ENCODE measurements at places on chromosomes 16 and 17.
A peak's percentile ranks its signal among the peaks of the same experiment; 100 is the strongest.

DNA sequence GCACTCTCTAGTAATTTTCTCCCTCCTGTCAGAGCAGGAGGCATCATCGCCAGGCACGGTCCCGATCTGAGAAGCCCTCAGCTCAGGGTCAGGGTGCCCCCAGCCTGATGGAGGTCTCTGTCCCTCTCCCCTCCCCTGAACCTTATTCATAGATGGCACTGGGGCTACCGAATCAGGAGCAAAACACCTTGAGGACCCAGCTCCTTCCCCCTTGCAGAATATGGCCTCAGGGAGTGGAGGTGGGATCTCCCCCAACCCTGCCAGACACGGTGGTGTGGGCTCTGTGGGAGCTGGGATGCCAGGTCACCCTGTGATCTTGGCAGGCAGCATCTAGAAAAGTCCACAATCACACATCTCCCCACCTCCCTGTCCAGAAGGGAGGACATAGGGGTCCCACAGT is 2.5 kb downstream of the CPNE2 start:
- no peak for DNase-seq

- no peak for DNase-seq
These were observed 13.6 kb upstream of the C1QTNF8 start for GRCh38 chr16:1109648-1110047.

- no peak for DNase-seq
These were observed 52.3 kb downstream of the NT5M start for GRCh38 chr17:17355426-17355825.

DNA sequence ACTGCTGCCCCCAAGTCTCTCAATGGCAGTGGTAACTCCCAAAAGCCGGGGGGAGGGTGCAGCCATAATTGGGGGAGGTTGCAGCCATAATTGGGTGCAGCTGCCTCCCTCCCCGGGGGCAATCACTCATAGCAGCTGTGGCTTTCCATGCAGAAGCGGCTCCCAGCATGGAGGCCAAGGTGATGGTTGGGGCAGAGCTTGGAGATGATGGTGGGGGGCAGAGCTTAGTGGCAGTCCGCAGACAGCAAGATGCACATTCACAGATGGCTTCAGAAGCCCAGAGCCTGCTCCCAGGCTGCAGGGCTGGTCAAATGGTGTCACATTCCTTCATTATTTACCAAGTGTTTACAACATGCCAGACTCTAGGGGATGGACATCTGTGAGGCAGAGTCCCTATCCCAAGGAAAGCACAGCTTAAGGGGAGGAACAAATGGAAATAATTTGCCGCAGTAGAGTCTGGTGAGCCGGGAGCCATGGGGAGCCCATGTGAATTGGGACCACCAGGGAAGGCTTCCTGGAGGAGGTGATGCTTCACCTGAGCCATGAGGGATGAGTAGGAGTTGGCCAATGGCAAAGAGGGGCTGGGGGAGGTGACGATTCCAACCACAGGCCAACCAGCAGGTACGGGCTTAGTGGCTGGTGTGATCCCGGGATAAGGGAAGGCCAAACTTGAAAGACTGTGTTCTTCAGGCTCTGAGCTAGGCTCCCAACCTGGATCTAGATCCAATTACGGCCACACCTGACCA is 8.1 kb downstream of the DOC2B start:
- DNase-seq = peak; percentile 8

GRCh38 chr17:82497483-82498405 is 21.8 kb upstream of the FOXK2 start:
- peak; percentile 50 for DNase-seq

DNA sequence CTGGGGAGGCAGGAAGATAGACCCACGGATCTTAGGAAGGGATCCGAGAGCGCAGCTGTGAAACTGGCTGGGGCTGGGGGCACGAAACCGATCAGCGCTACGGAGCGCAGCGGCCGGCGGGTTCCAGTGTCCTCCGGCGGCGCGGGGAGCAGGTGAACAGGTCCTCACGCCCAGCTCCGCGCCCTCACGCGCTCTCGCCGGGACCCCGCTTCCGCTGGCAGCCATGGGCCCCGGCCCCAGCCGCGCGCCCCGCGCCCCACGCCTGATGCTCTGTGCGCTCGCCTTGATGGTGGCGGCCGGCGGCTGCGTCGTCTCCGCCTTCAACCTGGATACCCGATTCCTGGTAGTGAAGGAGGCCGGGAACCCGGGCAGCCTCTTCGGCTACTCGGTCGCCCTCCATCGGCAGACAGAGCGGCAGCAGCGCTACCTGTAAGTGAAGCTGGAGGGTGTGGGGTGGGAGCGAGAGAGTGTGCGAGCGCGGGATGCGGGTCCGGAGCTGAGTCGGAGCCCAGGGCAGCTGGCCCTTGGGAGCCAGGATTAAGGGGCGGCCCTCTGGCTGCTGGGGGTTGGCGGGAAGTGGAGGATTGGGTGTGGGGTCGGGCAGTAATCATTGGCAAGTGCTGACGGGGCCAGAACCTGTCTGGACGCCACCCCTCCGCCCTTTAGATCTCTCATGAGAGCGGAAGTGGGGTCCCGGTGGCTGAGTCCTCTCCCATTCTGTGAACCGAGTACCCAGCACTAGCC is 479 bp downstream of the ITGA3 start:
- DNase-seq = peak; percentile 76

DNA sequence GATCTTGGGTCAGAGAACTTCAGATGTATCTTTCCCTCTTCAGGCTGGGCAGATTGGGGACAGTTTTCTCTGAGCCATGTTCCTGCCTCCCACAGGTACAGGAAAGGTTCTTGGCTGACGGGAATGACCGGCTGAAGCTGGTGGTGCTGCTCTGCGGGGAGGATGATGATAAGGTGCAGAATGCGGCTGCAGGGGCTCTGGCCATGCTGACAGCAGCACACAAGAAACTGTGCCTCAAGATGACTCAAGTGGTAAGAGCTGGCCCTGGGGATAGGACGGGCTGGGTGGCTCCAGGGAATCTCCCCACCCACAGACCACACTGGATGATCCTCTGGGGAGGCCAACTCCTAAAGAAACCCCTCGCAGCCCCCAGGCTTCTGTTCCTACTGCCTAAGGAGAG is 10.9 kb downstream of the SLC35G3 start:
- no peak for DNase-seq

GRCh38 chr17:4313221-4314114 is 49.7 kb upstream of the ANKFY1 start:
- no peak for DNase-seq

DNA sequence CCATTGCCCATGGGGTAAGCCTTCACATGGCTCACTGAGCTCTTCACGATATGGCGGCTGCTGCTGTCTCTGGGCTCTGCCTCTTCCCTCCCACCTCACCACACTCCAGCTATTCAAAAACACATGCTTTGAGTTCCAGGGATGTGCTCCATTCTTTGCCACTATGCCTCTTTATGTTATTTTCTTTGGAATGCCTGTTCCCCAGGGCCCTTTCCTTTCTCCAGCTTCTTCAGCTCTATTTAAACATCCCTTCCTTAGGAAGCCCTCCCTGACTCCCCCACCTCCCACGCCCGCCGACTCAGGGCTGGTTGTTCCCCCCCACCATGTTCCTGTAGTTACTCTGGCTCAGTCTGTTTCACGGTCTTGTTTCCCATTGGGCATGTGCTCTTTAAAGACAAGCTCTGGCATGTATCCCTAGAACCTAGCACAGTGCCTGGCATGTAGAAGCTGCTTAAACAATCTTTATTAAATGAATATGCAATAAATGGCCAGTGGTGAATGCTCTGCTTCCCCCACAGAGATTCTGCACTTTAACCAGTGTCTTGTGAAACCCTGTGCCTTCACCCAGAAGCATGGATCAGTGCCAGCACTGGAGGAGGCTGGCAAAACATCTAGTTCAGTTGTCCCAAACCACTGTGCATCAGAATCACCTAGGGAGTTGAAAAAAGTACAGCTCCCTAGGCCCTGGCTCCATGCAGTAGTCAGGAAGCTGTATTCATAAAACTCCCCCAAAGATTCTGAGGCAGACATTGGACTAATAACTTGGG is 6.9 kb downstream of the MYCBPAP start:
- DNase-seq = no peak

GRCh38 chr17:31310886-31311285 is 3.0 kb downstream of the EVI2B start:
- DNase-seq = no peak

GRCh38 chr16:84749815-84750214 is 50.0 kb downstream of the USP10 start:
- DNase-seq = no peak

DNA sequence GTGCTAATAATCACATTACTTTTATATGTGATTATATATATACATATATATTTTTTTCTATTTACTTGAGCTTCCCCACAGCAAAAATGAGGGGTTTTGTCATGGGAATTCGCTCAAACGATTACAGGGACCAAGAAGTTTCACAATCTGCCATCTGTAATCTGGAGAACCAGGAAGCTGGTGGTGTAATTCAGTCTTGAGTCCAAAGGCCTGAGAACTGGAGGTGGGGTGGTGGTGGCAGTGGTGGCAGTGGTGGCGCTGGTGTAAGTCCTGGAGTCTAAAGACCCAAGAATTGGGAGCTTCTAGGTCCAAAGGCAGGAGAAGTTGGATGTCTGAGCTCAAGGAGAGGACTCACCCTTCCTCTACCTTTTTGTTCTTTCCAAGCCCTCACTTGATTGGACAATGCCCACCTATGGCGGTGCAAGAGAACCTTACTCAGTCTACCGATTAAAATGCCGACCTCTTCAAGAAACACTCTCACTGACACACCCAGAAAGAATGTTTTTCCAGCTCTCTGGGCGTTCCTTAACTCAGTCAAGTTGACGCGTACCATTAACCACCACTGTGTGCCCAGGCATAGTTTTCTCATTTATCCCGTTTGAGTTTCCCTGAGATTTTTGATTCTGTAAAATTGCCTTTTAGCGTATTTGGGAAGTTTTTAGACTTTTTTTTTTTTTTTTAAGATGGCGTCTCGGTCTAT is 31.9 kb downstream of the POLR2A start:
- DNase-seq = no peak

GRCh38 chr16:15885560-15886001 is 2.8 kb downstream of the CEP20 start:
- no peak for DNase-seq

- DNase-seq = no peak
These were observed 11.7 kb upstream of the CD300H start for GRCh38 chr17:74578979-74579378.

DNA sequence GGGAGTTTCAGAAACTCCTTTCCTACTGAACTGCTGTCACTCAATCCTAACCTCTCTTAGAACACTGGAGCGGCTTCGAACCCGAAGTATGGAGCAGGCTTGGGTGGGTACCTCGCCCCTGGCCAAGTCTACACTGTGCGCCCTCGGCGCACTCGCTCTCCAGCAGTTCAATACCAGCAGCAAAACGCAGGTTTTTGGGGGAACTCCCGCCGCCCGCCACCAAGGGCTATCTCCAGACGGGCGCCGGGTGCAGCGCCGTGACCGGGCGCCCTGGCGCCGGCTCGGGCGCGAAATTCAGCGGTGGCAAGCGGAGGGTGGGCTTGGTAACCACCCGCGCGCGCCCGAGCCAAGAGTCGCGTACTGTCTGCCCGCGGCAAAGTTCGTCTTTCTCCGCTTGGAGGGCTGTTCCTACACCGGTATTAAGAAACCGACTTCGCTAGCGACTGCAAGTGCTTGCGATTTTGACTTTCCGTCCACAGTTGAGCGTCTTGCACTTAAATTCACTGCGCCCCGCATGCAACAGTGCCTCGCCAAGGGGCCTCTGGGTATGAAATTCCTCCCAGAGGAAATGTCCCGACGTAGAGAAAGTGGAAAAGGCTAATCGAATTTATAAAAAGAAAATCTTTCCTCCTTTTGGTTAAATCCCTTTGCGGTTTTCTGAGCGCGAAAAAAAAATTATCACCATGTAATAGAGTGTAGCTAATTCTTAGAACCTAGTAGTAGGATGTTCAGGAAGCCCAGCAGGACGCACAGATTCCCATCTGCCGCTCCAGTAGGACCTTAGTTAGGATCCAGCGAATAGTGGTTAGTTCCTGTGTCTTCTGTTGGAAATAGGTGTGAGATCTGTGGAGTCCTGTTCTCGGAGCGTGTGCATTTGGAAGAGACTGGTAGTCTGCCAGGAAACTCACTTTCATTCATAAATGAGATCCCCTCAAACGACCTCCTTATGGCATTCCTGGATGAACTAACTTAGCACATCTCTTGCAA is 5.0 kb upstream of the SALL1 start:
- peak; percentile 45 for DNase-seq

- no peak for DNase-seq
These were observed 557.8 kb upstream of the SALL1 start for GRCh38 chr16:51708861-51709260.

DNA sequence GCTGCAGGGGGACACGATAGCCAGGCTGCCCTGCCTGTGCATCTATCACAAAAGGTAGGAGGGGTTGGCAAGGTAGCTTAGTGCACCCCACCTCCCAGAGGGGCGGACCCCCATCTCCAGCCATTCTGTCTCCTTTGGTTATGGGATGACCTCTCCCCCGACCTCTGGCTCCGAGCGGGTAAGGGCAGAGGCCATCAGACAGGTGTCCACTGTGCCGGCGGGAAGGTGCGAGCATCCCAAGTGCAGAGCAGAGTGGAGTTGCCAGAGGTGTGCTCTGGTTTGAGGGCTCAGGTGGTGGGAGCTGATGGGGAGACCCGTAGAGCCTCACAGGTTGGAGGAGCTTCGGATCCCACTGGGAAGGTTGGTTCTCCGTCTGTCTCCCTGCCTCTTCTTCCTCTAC is 11.7 kb downstream of the LDHD start:
- DNase-seq = no peak

- DNase-seq = peak; percentile 95
These were observed 15.6 kb upstream of the CBFA2T3 start for GRCh38 chr16:88992351-88993165.

DNA sequence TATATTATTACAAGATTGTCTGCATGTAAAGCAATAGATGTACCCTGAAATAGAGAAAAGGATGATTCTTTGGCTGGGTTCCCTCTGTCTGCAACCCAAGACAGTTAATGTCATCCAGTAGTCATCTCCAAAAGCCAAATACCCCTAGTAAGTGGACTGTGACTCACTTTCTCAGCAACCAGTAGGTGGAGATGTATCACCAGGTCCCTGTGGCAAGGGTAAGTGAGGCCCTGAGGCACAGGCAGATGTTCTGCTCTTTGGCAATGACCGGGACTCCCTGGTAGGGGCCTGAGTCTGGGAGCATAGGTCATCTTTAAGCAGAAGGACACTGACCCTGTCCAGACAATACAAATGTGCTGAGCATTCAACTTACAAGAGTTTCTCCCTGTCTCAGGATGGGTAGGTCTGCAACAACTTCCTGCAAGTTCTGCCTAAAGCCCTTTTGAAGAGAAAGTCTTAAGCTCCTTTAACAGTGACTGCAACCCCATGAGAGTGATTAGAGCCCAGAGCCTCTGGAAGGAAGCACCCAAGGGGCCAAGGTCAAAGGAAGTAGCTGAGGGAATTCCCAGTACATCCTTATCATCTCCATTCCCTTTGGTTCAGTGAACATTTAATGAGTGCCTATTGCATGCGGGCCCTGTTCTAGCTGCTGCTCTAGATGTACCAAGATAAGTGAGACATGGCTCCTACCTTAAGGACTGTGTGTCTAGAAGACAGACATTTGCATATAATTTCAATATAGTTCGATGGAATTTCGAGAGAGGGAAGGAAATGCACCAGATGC is 31.9 kb downstream of the PMP22 start:
- DNase-seq = no peak

GRCh38 chr16:24253192-24253591 is 2.9 kb upstream of the CACNG3 start:
- peak; percentile 51 for DNase-seq
